ENCODE measurements at places on chromosomes 12 and 14. TPM values are rescaled to one million over a fixed set of nuclear protein-coding genes. Genes with fewer than 3 reads are reported as not detected.

E2F7 gene
- polyA plus RNA-seq = 9.9 TPM

RASSF8 gene
- polyA plus RNA-seq = 32.5 TPM

HOXC10 gene
- polyA plus RNA-seq = 0.20 TPM

PTMS gene
- polyA plus RNA-seq = 816 TPM

NRXN3 gene
- polyA plus RNA-seq = 1.3 TPM

- DNase-seq = no peak
Observed at GRCh38 chr14:56959869-56960268, 149.6 kb upstream of the OTX2 start.

DNA sequence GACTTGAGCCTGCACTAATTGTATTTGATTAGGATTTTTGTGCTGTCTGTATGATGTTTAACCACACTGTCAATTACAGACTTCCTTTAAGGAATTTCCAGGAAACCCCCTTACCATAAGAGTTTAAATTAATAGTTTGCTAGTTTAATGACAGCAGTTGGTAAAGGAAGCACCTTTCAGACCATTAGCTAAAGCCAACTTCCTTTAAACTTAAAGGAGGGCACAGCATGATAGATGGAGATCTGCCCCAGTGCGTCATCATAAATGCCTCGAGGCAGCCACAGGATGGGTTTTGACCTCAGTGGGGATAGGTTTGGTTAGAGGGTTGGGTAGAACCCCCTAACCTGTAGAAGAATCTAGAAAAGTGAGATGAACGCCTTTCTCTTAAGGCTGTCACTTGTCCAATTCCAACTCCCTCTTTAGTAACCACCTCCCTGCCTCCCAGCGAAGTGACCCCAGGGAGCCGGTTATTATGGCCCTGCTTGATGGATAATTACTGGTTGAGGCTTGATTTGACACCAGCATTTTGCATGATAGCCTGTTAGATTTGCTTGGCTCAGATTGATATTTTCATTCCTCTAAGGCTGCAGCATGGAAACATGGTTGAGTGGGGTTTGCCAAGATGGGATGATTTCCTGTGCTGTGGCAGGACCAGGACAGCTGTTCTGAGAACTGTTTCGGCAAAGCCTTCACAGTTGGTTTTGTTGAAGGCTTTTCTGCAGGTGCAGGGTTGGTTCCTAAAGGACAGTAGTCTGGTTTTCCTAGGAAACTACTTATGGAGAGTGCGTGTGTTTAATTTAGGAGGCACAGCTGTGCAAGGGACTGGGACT is 62.7 kb downstream of the CHST11 start:
- DNase-seq = no peak

DNA sequence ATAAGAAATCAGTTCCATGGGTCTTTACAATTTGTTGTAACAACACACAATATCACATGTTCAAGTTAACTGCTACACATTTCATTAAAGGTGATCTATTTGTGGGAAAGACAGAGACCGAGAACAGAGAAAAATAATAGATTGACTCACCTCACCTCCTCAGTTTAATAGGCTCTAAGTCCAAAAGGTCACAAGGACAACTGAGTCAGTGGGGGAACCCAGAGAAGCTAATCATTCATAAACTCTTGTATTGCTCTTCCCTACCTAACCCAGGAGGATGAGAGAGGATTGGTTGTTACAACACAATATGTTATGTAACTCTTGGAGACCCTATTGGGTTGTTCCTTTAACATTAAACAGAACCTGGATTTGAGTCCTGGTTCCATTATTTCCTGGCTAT is 72.2 kb upstream of the CRY1 start:
- no peak for DNase-seq

DNA sequence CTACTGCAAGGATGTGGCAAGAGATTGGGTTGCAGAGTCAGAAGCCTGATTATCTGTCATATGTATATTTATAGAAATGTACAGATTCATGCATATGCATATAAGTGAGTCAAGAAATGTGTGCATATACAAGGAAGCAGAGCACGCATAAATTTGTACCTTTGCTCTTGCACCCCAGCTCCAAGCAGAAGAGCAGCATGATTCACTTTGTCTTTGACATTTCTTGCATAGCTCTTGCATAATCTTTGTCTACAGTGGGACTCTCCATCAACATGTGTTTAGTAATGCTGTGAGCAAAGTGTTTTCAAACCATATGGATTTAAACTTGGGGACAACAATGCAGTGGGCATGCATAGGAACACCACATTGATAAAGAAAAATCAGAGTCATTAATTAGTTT is 330.7 kb upstream of the DCN start:
- DNase-seq = no peak

DNA sequence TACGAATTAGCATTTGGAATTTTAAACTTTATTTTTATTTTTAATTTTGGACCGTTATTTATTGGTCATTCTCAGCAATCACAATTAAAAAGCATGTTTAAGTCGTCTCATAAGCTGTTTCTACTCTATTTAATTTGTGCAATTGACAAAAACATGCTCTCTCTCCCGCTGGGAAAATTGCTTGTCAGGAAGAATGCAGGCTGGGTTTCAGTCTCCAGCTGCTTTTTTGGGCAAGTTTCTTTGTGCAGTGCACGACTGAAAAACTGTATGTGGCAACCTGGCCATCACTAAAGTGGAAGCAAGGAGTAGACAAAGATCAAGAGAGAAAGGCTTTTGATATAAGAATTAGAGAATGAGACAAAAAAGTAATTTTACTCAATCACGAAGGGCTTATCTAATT is 941.5 kb upstream of the MDGA2 start:
- no peak for DNase-seq

DNA sequence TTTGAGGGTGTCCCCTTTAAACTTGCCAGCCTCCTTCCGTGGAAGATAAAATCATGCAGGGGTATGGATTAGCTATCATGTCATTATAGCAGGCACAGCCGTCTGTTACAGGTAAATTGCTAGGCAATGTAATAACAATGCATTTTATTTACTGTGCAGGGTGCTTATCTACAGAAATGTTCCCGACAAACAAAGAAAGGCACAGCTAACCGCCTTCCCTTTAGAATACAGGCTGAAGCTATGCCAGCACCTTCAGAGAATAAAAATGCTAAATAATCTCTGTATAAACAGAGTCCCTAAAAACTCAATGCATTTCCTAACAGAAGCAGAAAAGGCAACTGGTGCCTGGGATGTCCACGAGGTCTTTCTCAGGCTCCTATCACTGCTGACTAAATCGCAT is 239.2 kb downstream of the SPTSSA start:
- no peak for DNase-seq

- no peak for DNase-seq
Observed at GRCh38 chr14:24938593-24938992, 111.4 kb downstream of the STXBP6 start.

DNA sequence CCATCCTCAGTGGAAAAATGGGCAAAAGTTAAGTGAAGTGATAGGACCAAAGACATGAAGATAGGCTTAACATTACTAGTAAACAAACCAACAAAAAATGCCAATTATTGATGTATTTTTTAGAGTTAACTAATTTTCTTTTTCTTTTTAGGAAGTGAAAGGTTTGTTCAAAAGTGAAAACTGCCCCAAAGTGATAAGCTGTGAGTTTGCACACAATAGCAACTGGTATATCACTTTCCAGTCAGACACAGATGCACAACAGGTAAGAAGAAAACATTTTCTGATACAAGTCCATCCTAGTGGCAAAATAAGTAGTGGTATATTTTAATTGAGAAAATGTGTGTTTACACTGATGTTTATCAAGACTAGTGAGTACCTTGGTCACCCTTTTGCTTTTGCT is 39.6 kb downstream of the LARP4 start:
- DNase-seq = no peak

- DNase-seq = no peak
Observed at GRCh38 chr14:64281805-64282204, 12.4 kb downstream of the ESR2 start.

DNA sequence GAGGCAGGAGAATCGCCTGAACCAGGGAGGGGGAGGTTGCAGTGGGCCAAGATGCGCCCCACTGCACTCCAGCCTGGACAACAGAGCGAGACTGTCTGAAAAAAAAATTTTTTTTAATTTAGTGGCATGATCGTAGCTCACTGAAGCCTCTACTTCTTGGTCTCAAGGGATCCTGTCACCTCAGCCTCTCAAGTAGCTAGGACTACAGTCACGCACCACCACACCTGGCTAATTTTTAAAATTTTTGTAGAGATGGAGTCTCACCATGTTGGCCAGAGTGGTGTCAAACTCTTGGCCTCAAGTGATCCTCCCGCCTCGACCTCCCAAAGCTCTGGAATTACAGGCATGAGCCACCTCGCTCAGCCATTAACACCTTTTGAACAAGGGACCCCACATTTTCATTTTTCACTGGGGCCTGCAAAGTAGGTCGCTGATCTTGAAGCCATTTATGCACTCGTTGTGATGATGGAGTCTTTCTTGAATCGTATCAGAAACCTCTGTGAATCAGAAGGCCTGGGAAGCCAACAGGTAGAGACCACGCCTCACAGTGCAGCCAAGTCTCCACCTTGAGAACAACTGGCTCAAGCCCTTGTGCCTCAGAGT is 5.9 kb downstream of the HCAR1 start:
- DNase-seq = no peak

DNA sequence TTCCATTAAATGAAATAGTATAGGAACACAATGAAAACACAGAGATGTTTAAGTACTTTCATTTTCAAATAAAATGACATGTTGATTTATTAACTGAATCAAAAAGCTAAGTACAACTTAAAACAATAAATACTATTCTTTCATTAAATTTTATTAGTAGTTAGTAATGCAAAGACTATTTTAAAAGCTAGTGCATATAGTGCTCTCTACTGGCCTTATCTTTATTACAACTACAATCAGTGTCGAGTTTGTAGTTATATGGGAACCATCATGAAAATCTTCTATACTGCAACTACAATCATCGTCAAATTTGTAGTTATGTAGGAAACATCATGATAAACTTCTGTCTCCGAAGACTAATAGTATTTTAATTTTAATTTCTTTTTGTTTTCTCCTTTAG is 8.9 kb upstream of the LIN7A start:
- no peak for DNase-seq

Data from left lung (tissue), 14 donors.